K562 (cell line): ENCODE measurements at places on chromosomes 3 and 15. TPM values are rescaled to one million over a fixed set of nuclear protein-coding genes. Genes with fewer than 3 reads are reported as not detected.

GRCh38 chr15:95503640-95504225 is 826.8 kb upstream of the NR2F2 start:
- no peak for DNase-seq
- H3K36me3 ChIP-seq: no peaks in the 10 kb centered on the region
- H3K27ac ChIP-seq: no peak overlapping the region
- H3K27me3 ChIP-seq: no peaks in the 10 kb centered on the region

The GPR27 gene
- not detected in 2 replicates for polyA plus RNA-seq

GRCh38 chr3:100440895-100441294 is 39.6 kb downstream of the LNP1 start:
- H3K36me3 ChIP-seq: no peaks in the 10 kb centered on the region
- DNase-seq: no peak
- no peak overlapping the region for H3K4me3 ChIP-seq

- no peak overlapping the region for H3K4me3 ChIP-seq
- H3K4me1 ChIP-seq: no peaks in the 10 kb centered on the region; the same call in 1 of the 3 replicates
- peaks cover 28% of the 10 kb centered on the region for H3K27me3 ChIP-seq
- no peaks in the 10 kb centered on the region for H3K36me3 ChIP-seq
Observed at GRCh38 chr3:51380601-51381332, 4.3 kb upstream of the MANF start.

The PRR23E gene
- polyA plus RNA-seq: not detected in 2 replicates

DNA sequence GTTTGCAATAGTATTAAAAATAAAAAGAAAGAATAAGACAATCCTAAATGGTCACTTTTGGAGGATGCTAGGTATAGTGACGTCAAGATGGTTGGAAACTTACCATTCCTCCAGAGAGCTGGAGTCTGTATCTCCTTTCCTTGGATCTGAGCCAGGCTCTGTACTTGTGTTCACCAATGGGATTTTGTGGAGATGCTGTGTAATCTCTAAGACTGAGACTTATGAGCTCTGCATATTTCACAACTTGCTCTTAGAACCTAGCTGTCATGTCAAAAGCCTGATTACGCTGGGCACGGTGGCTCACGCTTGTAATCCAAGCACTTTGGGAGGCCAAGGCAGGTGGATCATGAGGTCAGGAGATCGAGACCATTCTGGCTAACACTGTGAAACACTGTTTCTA is 126.8 kb upstream of the CLSTN2 start:
- no peaks in the 10 kb centered on the region for H3K4me1 ChIP-seq
- no peak overlapping the region for H3K4me3 ChIP-seq
- H3K27me3 ChIP-seq: no peaks in the 10 kb centered on the region
- DNase-seq: no peak

GRCh38 chr3:52246728-52247408 is 1.3 kb downstream of the PPM1M start:
- H3K4me3 ChIP-seq: no peak overlapping the region
- H3K27ac ChIP-seq: no peak overlapping the region
- no peaks in the 10 kb centered on the region for H3K27me3 ChIP-seq
- no peak for DNase-seq

The ARHGEF26 gene
- 0.31 TPM in 1 of 2 replicates, not detected in the other for polyA plus RNA-seq

DNA sequence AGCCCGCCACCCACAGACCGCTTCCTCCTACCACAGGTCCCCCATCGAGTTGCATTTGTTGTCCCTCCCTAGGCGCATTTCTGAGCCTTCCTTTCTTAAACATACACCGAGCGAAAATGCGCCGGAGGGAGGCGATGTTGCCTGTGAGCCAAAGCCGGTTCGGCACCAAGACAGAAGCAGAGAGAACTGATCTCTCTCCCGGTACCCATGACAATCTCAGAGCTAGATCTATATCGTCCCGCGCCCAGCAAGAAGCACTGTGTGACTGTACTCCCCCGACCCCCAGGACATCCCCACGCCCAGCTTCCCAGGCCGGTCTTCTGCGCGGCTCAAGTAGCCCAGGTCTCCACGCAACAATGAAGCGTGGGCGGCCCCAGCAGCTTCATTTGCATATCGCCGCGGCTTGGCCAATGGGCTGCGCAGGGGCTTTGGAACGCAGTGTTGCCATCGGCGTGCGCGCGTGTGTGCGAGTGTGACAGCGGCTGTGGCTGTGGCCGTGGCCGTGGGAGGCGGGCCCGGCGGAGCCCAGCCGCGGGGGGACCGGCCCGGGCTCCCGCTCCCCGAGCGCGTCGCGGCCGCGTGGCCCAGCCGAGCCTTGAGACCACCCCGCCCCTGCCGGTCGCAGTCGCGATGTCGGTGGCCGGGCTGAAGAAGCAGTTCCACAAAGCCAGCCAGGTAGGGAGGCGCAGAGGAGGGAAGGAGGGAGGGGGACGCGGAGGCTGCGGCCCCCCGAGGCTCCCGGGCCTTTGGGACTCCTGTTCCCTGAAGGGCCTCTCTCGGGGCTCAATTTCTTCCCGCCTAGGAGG is at the start of gene SH3GL3:
Gene SH3GL3 (plus strand): TSS at position 438 of the 806 bp plus-strand sequence. CDS start 193 bp downstream, at position 631.
- H3K27ac ChIP-seq: peak within 1 kb of the TSS; percentile 53; the same call in 2 of the 3 replicates
- H3K4me1 ChIP-seq: peaks cover 19% of the 10 kb centered on the region; the same call in 2 of the 3 replicates
- peak; percentile 84 for DNase-seq

DNA sequence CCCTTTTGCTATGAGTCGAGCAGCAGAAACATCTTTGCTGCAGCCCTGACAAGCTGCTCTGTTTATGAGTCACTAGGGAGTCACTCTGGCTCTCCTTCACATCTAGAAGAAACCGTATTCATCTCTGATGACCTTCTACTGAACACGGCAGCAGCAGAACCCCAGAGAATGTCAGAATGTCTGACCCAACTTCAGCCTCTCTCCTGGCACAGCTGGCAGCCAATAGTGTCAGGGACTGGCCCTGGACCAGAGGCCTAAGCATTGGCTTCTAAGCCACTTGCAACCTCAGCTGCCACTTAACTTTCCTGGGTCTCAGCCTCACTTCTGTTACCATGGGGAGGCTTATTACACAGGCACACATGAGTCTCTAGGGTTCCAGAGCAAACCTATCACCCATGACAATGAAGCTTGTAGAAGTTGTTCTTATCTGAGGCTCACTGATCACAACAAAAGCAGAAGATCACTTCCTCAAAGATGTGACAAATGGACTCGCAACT is 184.1 kb upstream of the TLE3 start:
- no peak overlapping the region for H3K27ac ChIP-seq
- no peaks in the 10 kb centered on the region for H3K36me3 ChIP-seq
- DNase-seq: no peak
- H3K4me1 ChIP-seq: no peaks in the 10 kb centered on the region
- no peaks in the 10 kb centered on the region; the same call in 2 of the 3 replicates for H3K27me3 ChIP-seq

GRCh38 chr3:58899159-58899952 is 150.5 kb downstream of the CFAP20DC start:
- H3K36me3 ChIP-seq: no peaks in the 10 kb centered on the region
- H3K4me1 ChIP-seq: peaks cover 9% of the 10 kb centered on the region; the same call in 2 of the 3 replicates
- H3K27ac ChIP-seq: peak overlapping the region; percentile 48

The GPR160 gene
- polyA plus RNA-seq: 5.1 and 6.0 TPM in 2 replicates

The RARRES1 gene
- polyA plus RNA-seq: not detected in 2 replicates

GRCh38 chr15:32718821-32719716 is 1.3 kb downstream of the GREM1 start:
- H3K4me3 ChIP-seq: no peak overlapping the region
- no peak for DNase-seq
- H3K36me3 ChIP-seq: no peaks in the 10 kb centered on the region
- H3K4me1 ChIP-seq: peaks cover 13% of the 10 kb centered on the region
- H3K27ac ChIP-seq: no peak overlapping the region
- H3K27me3 ChIP-seq: peaks cover 8% of the 10 kb centered on the region; the same call in 1 of the 3 replicates

GRCh38 chr15:36877796-36878683 is 222.3 kb downstream of the MEIS2 start:
- no peak for DNase-seq
- no peak overlapping the region for H3K27ac ChIP-seq
- H3K27me3 ChIP-seq: peaks cover 13% of the 10 kb centered on the region
- H3K36me3 ChIP-seq: no peaks in the 10 kb centered on the region
- H3K4me3 ChIP-seq: no peak overlapping the region

- H3K4me1 ChIP-seq: peaks cover 4% of the 10 kb centered on the region; the same call in 1 of the 3 replicates
- no peaks in the 10 kb centered on the region for H3K36me3 ChIP-seq
- no peaks in the 10 kb centered on the region for H3K27me3 ChIP-seq
- DNase-seq: no peak
Observed at GRCh38 chr15:64045101-64045435, 1.2 kb downstream of the DAPK2 start.

DNA sequence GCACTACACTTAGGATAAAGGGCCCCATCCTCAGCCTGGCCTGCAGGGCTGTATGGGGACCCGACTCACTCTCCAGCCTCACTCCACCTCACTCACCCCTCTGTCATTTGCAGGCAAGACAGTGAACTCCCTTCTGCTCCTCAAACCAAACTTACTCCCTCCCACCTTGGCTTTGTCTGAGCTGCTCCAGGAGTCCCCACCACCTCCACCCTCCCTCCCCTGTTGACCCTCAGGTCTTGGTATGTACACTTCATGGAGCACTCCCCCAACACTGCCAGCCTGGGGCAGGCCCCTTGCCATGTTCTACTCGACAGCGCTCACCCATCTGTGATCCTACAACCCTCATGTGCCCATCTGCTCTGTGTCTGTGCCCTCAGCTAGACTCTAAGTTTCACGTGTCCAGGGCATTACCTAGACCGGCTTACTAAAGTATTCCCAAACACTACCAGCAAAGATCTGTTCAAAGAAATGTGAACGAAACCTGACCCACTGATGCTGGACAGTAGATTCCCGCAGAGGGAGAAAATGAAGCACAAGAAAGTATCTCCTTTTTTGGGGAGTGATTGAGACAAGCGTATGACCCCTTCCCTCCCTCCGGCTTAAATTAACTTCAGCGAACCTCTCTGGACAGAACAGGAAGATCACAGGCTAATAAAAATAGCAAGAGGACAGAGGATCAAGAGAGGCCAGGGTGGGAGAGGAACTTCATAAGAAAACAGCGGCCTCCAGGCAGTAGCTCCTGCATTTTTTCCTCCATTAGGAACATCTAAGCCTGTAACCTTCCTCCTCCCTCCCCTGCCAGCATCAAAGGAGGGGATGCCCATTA is 113.2 kb downstream of the RFTN1 start:
- peaks cover 11% of the 10 kb centered on the region for H3K27me3 ChIP-seq
- no peak overlapping the region for H3K4me3 ChIP-seq
- no peaks in the 10 kb centered on the region for H3K36me3 ChIP-seq
- no peaks in the 10 kb centered on the region for H3K4me1 ChIP-seq
- no peak overlapping the region for H3K27ac ChIP-seq

GRCh38 chr3:31613177-31613576 is 80.5 kb downstream of the STT3B start:
- H3K36me3 ChIP-seq: peaks cover 17% of the 10 kb centered on the region; the same call in 2 of the 3 replicates
- H3K27ac ChIP-seq: no peak overlapping the region
- no peak overlapping the region for H3K4me3 ChIP-seq
- no peak for DNase-seq

DNA sequence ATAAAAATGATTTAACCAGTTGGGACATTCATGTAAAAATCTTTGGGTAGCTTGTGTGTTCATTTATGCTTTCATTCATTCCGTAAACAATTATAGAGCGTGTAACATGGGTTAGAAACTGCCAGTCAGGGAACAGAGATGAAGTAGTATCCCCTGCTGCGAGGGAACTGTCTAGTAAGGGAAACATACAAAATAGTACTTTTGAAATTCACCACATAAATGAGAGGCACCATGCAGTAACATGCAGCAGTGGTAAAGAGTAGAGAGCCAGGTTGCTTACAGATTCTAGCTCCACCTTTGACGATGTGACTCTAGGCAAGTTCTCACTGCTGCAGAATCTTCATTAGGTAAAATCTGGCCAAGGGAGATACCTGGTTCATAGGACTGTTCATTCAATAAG is 938 bp downstream of the DZIP3 start:
- peak overlapping the region; percentile 90 for H3K27ac ChIP-seq
- peak overlapping the region; percentile 76 for H3K4me3 ChIP-seq
- no peak for DNase-seq
- H3K27me3 ChIP-seq: no peaks in the 10 kb centered on the region
- peaks cover 13% of the 10 kb centered on the region; the same call in 1 of the 3 replicates for H3K36me3 ChIP-seq

DNA sequence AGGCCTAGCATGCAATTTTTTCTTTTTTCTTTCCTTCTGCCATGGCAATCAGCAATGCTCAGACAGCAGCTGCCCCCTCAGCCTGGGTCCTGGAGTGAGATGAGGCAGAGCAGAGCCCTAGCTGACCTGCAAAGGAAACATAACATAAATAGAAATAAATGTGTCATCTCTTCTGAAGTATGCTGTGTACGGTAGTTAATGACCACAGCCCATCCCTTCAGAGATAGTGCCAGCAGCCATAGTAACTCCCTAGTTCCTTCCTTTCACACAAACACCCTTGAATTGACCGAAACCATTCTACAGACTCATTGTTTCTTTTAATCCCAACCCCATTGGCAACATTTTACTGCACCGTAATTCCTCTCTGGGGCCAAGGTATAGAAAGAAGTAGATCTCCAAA is 8.4 kb upstream of the CD47 start:
- no peak overlapping the region for H3K4me3 ChIP-seq
- H3K27me3 ChIP-seq: no peaks in the 10 kb centered on the region
- H3K27ac ChIP-seq: peak overlapping the region; percentile 62; the same call in 2 of the 3 replicates
- H3K4me1 ChIP-seq: peaks cover 30% of the 10 kb centered on the region
- H3K36me3 ChIP-seq: no peaks in the 10 kb centered on the region

- H3K36me3 ChIP-seq: no peaks in the 10 kb centered on the region
- H3K4me3 ChIP-seq: no peak overlapping the region
- H3K4me1 ChIP-seq: no peaks in the 10 kb centered on the region
- H3K27ac ChIP-seq: no peak overlapping the region
- peak; percentile 21 for DNase-seq
- no peaks in the 10 kb centered on the region for H3K27me3 ChIP-seq
Observed at GRCh38 chr3:79086514-79086913, 681.3 kb downstream of the ROBO1 start.

DNA sequence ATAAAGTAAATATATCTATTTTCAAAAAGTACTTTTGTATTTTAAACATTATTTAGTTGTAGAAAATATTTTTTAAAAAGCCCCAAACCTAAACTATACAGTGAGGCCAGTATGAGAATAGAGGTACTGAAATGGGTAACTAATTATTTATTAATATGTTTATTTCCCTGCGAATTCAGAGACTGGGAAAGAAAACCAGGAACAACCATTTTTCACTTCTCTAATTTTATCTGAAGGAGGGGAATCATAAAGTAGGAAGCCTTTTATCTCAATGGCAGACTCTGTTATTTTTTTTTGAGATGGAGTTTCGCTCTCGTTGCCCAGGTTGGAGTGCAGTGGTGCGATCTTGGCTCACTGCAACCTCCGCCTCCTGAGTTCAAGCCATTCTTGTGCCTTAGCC is 63.6 kb upstream of the TRAK1 start:
- H3K4me1 ChIP-seq: peaks cover 27% of the 10 kb centered on the region
- H3K36me3 ChIP-seq: no peaks in the 10 kb centered on the region
- no peak overlapping the region for H3K4me3 ChIP-seq
- no peak for DNase-seq
